ENCODE measurements at places on chromosomes 4 and X. TPM values are rescaled to one million over a fixed set of nuclear protein-coding genes. Genes with fewer than 3 reads are reported as not detected.

The ATP1B4 gene
- total RNA-seq = not detected

The GPR82 gene
- total RNA-seq = not detected

The ADAMTS3 gene
- total RNA-seq = 4.5 TPM

The ZNF718 gene
- 4.3 TPM for total RNA-seq

The ANKRD50 gene
- total RNA-seq = 49.2 TPM

The PALLD gene
- 120 TPM for total RNA-seq

The CCDC158 gene
- total RNA-seq = 0.65 TPM

The RHOH gene
- total RNA-seq = 2.8 TPM

The WDR17 gene
- 3.2 TPM for total RNA-seq

The RIBC1 gene
- total RNA-seq = 0.73 TPM

The ELOVL6 gene
- 16.5 TPM for total RNA-seq

The FOXR2 gene
- total RNA-seq = not detected
